ENCODE measurements at places on chromosomes 3 and 15. TPM values are rescaled to one million over a fixed set of nuclear protein-coding genes. Genes with fewer than 3 reads are reported as not detected.

- H3K4me1 ChIP-seq = no peaks in the 10 kb centered on the region
- no peak overlapping the region for H3K27ac ChIP-seq
- no peak overlapping the region for H3K4me3 ChIP-seq
These were observed 129.3 kb downstream of the RBMS3 start for GRCh38 chr3:29410220-29410619.

Gene CCDC54
- not detected for total RNA-seq

Gene SETD2
- 61.5 TPM for total RNA-seq

GRCh38 chr15:40647523-40647922 lies 47.5 kb upstream of the RAD51 start:
- H3K4me1 ChIP-seq = no peaks in the 10 kb centered on the region
- no peak overlapping the region for H3K27ac ChIP-seq
- H3K4me3 ChIP-seq = no peak overlapping the region

DNA sequence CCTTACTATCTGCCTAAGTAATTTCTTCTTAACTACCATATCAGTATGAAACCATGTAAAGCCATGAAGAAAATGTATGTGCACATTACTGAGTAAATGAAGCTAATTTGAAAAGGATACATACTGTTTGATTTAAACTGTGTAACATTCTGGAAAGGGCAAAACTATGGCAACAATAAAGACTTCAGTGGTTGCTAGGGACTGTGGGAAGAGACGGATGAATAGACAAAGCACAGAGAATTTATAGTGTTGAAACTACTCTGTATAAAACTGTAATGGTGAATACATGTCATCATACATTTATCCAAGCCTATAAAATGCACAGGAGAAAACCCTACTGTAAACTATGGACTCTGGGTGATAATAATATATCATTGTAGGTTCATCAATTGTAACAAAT lies 1103.7 kb upstream of the EPHA6 start:
- H3K4me3 ChIP-seq = no peak overlapping the region
- DNase-seq = no peak
- H3K27ac ChIP-seq = no peak overlapping the region
- H3K36me3 ChIP-seq = no peaks in the 10 kb centered on the region

Gene ZNF80
- total RNA-seq = not detected

- no peaks in the 10 kb centered on the region for H3K27me3 ChIP-seq
- H3K4me3 ChIP-seq = no peak overlapping the region
- no peaks in the 10 kb centered on the region for H3K36me3 ChIP-seq
These were observed 269.3 kb downstream of the ARPP21 start for GRCh38 chr3:35908366-35909232.

Gene NEIL1
- 17.8 TPM for total RNA-seq

Gene POTEB3
- not detected for total RNA-seq

DNA sequence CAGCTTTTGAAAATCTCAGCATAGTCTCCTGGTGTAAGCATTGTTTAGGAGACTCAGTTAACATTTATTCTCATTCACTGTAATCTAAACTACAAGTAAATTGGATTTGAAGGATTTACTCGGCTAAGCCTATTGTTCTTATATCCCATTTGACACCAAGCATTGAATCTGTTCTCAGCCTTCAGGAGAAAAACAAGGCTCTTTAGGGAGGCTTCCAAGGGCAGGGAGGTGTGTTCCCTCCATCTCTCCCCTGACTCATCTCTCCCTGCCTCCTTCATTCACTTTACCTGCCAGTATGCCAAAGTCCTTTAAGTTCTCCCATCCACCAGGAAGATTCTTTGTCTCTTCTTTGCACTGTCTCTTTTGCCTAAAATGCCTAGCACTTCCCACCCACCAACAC lies 347.8 kb downstream of the MFSD1 start:
- H3K4me3 ChIP-seq = no peak overlapping the region
- H3K4me1 ChIP-seq = peaks cover 4% of the 10 kb centered on the region
- no peaks in the 10 kb centered on the region for H3K36me3 ChIP-seq
- DNase-seq = peak; percentile 52
- H3K27me3 ChIP-seq = peaks cover 90% of the 10 kb centered on the region

- H3K27me3 ChIP-seq = no peaks in the 10 kb centered on the region
- no peak for DNase-seq
- H3K4me1 ChIP-seq = no peaks in the 10 kb centered on the region
- no peak overlapping the region for H3K27ac ChIP-seq
- no peaks in the 10 kb centered on the region for H3K36me3 ChIP-seq
- H3K4me3 ChIP-seq = no peak overlapping the region
These were observed 45.7 kb downstream of the CD86 start for GRCh38 chr3:122100591-122101463.

- H3K27ac ChIP-seq = no peak overlapping the region
- H3K4me1 ChIP-seq = no peaks in the 10 kb centered on the region
- H3K4me3 ChIP-seq = no peak overlapping the region
- DNase-seq = no peak
- H3K27me3 ChIP-seq = no peaks in the 10 kb centered on the region
These were observed 56.1 kb upstream of the FGD5 start for GRCh38 chr3:14762701-14763100.

Gene CD96
- not detected for total RNA-seq

DNA sequence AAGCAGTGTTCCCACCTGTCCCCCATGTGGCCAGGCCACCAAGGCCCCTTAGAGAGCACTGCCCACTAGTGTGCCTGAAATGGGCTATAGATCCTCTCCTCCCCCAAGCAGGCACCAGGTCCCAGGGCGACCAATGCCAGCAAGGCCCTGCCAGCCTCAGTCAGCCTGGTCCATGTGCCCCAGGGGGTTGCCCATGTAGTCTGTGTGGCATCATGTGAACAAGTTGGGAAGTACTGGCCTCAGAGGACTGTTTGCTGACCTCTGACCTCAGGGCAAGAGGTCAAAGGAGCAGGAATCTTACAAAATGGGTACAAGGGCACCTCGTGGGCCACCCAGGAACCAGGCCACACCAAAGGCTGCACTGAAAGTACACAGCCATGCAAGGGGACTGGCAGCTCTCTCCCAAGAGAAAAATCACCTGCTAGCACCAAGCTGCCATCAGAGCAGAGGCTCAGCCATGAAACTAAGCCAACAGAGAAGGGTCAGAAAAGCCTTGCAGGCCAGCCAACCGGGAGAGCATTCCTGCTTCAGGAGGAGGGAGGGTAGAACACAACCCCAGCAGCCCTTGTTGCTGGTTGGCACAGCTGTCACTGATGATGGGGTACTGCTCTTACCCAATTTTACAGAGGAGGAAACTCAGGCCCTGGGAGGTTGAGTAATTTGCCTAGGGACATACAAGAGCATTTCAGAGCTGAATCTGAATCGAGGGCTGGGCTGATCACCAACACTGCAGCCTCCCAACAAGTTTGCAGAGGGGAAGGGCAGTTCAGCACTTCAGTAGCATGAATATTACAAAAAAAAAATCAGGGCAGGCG lies 5.2 kb upstream of the FURIN start:
- no peak overlapping the region for H3K27ac ChIP-seq
- no peaks in the 10 kb centered on the region for H3K36me3 ChIP-seq
- no peak overlapping the region for H3K4me3 ChIP-seq
- H3K4me1 ChIP-seq = peaks cover 12% of the 10 kb centered on the region
- no peak for DNase-seq

Gene WDR93
- total RNA-seq = 0.36 TPM

GRCh38 chr15:72884311-72884710 lies 100.8 kb upstream of the ADPGK start:
- no peaks in the 10 kb centered on the region for H3K36me3 ChIP-seq
- no peaks in the 10 kb centered on the region for H3K4me1 ChIP-seq
- H3K4me3 ChIP-seq = no peak overlapping the region
- no peaks in the 10 kb centered on the region for H3K27me3 ChIP-seq
- H3K27ac ChIP-seq = no peak overlapping the region
- DNase-seq = no peak

Gene MON1A
- total RNA-seq = 3.5 TPM

Gene CCR8
- not detected for total RNA-seq

Gene BCL6
- 1.9 TPM for total RNA-seq

Gene PLA2G4F
- not detected for total RNA-seq

- H3K4me3 ChIP-seq = no peak overlapping the region
- H3K36me3 ChIP-seq = no peaks in the 10 kb centered on the region
- H3K27me3 ChIP-seq = no peaks in the 10 kb centered on the region
These were observed 273.1 kb downstream of the ULK4 start for GRCh38 chr3:41688595-41689380.

Gene MEX3B
- total RNA-seq = 3.4 TPM

All from endodermal cell (in vitro differentiated cells).